GOT3 (cell line): ENCODE measurements at places on chromosomes 4 and X.

GRCh38 chrX:5458300-5458842 lies 770.3 kb downstream of the NLGN4X start:
- DNase-seq, result no peak

GRCh38 chrX:22202251-22202650 lies 70.5 kb upstream of the CBLL2 start:
- DNase-seq, result no peak

DNA sequence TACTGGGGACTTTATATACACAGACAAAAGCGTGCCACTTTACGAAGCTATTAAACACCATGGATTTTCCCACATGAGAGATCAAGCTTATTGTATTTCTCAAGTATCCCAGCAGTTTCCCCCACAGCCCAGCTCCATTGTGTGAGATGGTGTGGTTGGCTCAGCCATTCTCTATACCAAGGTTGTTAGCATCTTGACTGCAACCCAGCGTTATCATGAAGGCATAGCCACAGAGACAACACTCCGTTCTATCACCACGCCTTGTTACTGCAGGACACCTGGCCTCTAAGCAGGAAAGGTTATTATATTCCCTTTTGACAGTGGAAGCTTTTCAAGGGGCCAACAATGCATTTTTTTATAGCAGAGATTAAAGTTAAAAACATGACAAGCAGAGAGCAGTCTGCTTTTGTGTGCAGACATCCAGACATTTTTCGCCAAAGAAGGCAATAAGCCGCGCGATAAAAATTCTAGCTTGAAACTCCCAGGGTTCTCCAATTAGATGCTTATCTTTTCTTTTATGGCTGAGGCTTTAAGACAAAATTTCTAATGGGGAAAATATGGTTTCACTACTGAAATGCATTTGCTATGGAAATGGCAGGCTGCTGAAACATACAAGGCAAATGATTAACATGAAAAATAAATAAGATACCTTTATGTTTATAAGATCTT lies 206.1 kb downstream of the MID1 start:
- no peak for DNase-seq

DNA sequence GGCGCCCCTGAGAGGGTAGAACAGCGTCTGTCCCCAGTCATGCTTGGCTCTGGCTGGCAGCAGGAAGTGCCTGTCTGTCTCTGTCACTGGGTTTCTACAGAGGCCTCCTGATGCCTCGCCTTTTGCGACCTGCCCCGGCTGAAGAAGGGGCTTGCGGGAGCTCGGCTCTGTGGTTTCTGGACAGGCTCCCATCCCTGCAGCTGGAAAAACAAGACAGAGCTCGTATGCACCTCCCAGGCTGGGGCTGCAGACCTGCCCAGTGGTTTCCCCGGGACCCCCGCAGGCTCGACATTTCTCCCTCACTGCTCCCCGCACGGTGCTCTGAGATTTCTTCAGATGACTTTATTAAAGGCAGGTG lies 57.0 kb upstream of the SORCS2 start:
- no peak for DNase-seq

DNA sequence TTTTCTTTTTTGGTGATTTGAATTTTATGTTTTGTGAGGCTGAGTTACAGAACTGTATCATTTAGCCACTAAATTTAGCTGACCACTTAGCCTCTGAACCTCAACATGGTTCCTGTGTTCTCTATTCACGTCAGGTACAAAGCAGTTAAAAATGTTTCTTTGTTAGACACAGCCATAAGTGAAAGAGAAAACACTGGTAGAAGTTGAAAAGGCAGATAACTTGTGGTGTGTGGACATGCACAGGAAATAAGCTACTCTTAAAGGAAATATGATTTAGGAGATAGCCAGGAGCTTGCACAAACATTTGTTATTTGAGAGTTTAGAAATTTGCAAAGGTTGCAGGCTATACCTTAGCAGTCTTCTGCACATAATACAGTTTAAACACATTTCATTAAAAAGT lies 171.0 kb upstream of the RPS6KA3 start:
- no peak for DNase-seq

GRCh38 chr4:15925830-15926229 lies 12.7 kb downstream of the FGFBP1 start:
- no peak for DNase-seq

GRCh38 chrX:118346258-118347094 lies 570 bp downstream of the WDR44 start:
- DNase-seq, result no peak

GRCh38 chr4:4524364-4524763 lies 17.5 kb downstream of the STX18 start:
- no peak for DNase-seq

GRCh38 chr4:181670506-181670905 lies 572.7 kb upstream of the TENM3 start:
- no peak for DNase-seq
